ENCODE measurements at places on chromosomes 4 and X.

DNA sequence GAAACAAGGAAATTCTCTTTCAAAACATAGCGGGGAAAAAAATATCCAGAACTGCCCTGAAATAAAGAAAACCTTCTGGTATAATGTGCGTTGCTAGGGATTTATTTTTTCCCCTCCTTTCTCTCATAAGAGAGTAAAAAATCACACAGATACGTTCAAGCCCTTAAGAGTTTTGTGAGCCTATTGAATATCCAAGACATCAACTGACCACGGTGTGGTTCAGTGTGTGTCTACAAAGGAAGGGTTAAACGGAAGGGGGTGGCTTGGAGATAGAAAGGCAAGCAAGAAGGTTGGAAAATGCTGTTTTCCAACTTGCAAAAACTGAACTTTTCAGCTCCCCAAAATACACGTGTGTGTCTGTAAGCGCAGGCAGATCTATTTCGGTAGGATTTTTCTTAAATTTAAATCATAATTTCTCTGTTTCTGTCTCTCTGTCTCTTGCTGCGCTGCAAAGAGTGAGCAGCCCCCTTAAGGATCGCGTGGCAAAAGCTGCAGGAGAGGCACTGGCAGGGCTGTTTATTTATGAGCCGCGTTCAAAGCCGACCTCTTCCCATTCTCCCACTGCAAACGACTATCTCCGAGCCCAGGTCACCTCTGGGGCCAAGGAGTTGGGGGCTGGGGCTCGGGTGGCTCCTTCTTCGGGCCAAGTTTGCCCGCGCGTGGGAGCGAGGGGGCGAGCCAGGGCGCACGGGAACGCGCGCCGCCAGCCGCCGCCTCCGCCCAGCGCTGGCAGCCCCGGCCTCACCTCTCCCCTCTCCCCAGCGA is 492 bp upstream of the SLIT2 start:
- no peak for DNase-seq

- no peak for DNase-seq
Observed at GRCh38 chrX:23656684-23657083, 10.6 kb upstream of the PRDX4 start.

- DNase-seq = no peak
Observed at GRCh38 chrX:51728202-51728601, 15.0 kb upstream of the GSPT2 start.

GRCh38 chrX:11944501-11944900 is 186.5 kb downstream of the MSL3 start:
- no peak for DNase-seq

GRCh38 chrX:46433892-46434291 is 111.3 kb downstream of the ZNF674 start:
- DNase-seq = no peak

All from T-cell (primary cell).